ENCODE measurements at places on chromosomes 11 and 22.

- DNase-seq: no peak
Measured at GRCh38 chr11:95085117-95085816, 4.4 kb upstream of the ENDOD1 start.

- no peak for DNase-seq
Measured at GRCh38 chr11:109815500-109816150, 277.6 kb upstream of the ZC3H12C start.

DNA sequence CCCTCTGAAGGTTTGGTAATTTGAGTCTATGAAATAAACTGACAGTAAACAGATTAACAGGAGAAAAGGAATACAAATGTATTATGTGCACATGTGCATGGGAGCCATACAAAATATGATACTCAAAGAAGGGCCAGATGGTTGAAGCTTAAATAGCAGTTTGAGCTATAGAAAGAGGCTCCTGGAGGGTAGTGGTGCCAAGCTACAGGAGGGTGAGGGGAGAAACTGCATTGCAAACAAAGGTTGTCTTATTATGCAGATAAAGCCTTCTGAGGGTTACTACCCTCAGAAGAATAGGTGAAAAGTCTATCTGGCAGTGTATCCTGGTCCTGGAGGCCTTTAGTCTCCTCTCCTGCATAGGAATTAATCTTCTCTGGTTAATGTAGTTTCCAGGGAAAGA, 267.3 kb upstream of the MPPED2 start:
- no peak for DNase-seq

GRCh38 chr11:62547691-62548281, 1.2 kb upstream of the AHNAK start:
- no peak for DNase-seq

GRCh38 chr11:25860677-25861450, 471.1 kb upstream of the ANO3 start:
- DNase-seq: no peak

All from HCT116 (cell line).